ENCODE measurements at places on chromosomes 11 and 22.

GRCh38 chr22:19120829-19121630 lies 1.2 kb downstream of the DGCR2 start:
- no peak for DNase-seq

- no peak for DNase-seq
Measured at GRCh38 chr22:35275580-35275979, 18.3 kb downstream of the HMGXB4 start.

DNA sequence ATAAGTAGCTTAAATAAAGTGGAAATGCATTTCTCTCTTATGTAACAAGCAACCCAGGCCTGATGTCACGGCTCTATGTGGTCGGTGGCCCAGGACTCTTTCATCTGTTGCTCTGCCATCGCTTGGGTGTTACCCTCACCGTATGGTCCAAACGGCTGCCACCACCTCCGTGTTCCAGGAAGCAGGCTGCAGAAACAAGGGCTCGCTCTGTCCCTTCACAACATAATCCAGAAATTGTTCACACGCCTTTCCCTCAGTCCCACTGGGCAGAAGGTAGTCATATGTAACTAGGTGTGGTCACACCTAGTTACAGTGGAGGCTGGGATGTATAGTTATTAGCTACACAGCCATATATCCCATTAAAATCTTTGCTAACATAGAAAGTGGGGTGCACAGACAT lies 421.0 kb downstream of the SOX6 start:
- DNase-seq = no peak

- no peak for DNase-seq
Measured at GRCh38 chr11:122146475-122146874, 30.5 kb upstream of the BLID start.

- DNase-seq = no peak
Measured at GRCh38 chr22:26904483-26904882, 247.1 kb downstream of the MIAT start.

- no peak for DNase-seq
Measured at GRCh38 chr11:99973993-99974392, 713.1 kb upstream of the ARHGAP42 start.

DNA sequence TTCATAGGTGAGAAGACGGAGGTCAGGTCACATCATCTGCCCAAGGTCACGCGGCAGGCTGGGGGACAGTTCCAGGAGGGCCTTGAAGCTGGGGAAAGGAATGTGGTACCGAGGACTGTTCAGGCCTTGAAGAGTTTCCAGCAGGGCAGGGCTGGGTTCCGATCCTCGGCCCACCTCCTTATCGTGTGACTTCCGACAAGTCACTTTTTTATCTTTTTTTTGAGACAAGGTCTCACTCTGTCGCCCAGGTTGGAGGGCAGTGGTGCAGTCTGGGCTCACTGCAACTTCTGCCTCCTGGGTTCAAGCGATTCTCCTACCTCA lies 623 bp downstream of the NDUFS8 start:
- DNase-seq = peak; percentile 9

Data from stimulated activated CD4-positive, alpha-beta T cell treated with anti-CD3 and anti-CD28 coated beads, Interleukin-4, amount 100 ng/mL, for 4 hours (primary cell).